ENCODE measurements at places on chromosomes 6 and 20.

GRCh38 chr20:2010533-2010932, 16.7 kb upstream of the PDYN start:
- no peak for DNase-seq

- DNase-seq: no peak
Measured at GRCh38 chr6:115796061-115796460, 264.6 kb downstream of the FRK start.

- no peak for DNase-seq
Measured at GRCh38 chr6:127290391-127291265, 24.0 kb downstream of the RNF146 start.

DNA sequence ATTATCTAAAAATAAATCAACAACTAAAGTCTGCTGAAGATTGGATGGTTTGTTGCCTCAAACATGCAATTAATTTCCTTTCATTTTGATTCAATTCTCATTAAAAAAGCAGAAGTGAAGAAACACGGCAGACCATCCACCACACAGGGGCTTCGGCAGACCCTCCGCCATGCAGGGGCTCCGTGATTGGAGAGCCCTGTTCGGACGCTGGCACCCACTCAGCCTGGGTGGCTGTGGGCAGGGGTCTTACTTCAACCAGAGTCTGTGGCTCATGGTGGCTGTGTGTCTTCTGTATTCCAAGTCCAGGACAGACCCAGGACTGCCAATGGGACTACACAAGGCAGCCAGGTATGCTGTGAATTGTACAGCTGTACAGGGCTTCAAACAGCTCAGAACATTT, 86.9 kb upstream of the FRMD1 start:
- no peak for DNase-seq

GRCh38 chr6:56752009-56752408, 109.3 kb upstream of the DST start:
- no peak for DNase-seq

DNA sequence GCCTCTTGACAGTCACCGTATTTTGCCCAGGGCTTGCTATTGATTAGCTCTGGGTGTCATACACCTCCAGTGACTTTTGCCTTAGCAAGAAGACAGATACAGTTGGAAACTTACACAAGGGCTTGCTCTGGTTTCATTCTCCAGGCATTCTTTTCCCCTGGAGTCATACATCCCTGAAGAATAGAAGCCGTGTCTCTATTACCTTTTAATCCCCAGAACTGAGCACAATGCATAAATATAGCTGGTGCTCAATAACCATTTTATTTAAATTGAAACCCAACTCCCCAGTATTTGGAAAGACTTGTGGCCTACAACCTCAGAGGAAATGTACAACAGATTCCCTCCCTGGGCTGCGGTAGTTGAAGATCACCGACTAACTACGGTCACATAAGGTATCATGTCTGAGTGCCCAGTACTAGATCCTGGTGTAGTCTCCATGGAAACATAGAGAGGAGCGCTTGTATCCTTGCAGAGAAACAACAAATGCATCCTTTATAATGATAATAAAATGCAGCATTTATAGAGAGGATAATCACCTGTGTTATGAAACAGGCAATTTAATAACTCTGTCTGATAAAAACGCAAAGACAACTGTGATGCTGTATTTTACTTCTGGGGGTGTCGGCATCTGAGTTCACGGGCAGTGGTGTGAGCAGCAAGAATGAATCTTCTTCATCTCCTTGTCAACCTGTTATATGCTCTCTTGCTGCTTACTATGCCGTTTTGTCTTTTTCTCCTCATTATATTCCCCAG, 401.2 kb upstream of the AGPAT4 start:
- no peak for DNase-seq

DNA sequence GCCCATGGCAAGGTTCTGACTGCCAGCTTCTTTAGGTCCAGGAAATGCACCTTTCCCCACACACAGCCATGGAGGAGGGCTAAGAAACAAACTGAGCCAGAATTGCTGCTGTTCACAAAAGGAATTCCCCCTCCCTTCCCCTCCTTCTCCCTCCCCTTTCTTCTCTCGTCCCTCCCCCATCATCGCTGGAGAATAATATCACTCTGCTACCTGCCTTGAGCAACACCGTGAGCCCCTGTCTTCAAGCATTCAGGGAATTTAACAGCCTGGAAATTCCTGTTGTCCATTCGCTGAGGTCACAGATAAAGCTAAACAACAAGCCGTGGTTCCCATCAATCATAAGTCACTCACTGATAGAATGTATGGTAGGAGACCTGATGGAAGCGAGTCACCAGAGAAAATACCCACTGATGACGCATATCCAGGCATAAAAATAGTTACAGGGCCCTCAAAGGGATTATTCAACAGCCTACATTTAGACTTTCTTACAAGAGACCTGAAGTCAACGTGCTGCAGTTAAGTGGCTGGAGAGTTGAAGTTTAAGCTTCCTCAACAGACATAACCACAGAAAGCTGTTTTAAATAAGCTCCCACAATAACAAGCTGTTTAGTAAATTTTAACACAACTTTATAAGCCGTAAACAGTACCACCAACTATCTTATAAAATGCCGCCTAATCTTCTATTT, 59.7 kb downstream of the HIVEP2 start:
- peak; percentile 73 for DNase-seq

- no peak for DNase-seq
Measured at GRCh38 chr6:145699462-145699861, 35.9 kb downstream of the EPM2A start.

DNA sequence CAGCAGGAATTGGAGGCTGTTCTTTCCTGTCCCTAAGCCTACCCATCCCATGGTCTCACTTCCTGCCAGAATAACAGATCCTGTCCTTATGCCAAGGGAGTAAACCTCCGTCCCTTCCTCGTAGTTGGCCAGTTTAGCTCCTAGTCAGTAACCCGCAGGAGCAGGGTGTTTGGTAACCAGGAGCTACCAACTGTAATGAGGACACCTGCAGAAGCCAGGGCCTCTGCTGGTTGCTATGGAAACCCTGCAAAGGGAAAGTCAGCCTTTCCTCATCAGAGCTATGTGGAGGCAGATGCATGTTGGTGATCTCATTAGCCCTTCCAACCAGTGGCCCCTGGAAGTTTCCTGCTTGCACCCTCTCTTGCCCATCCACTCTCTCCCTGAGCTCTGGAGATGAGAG, 368.2 kb upstream of the SULF2 start:
- DNase-seq: peak; percentile 65

DNA sequence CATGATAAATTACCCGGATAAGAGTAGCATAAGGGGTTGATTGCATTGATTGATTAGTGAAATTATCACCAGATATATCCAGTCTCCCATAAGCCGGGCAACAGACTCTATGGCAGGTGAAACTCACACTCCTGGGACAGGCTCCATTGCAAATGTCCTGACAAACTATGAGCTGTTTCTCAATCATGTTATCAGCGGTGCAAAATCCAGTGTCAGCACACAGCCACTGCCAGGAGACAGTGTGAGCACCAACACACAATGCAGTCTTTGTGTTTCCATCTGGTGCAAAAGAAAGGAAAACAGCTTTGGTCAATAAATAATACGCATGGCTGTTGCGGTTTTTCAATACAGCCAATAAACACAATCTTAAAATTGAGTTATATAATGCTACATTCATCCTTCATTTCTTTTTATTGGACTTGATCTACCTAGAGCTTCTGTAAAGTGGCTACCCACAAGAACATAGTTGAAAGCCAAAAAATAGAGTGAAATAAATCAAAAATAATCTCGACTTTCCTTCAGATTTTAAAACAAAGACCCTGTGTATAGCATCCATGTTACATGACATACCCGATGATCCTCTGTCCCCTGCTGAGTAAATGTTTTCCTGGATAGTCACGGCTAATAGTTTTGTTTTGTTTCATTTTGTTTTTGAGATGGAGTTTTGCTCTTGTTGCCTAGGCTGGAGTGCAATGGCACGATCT, 64.3 kb upstream of the AFDN start:
- DNase-seq: no peak

DNA sequence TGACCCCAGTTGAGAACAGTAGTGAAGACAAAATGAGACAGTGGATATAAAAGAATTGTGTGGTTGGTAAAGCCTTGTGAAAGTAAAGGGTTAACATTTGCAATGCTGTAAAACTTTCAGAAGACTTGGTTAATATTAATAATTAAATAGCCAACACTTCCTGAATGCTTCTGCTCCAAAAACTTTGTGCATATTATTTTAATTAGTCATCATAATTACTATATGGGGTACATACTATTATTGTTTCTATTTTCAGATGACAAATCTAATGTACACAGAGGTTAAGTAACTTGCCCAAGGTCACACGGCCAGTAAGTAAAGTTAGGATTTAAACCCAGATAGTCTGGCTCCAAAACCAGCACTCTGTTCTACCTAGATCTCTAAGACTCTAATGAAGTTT, 291.3 kb downstream of the OGFRL1 start:
- no peak for DNase-seq

DNA sequence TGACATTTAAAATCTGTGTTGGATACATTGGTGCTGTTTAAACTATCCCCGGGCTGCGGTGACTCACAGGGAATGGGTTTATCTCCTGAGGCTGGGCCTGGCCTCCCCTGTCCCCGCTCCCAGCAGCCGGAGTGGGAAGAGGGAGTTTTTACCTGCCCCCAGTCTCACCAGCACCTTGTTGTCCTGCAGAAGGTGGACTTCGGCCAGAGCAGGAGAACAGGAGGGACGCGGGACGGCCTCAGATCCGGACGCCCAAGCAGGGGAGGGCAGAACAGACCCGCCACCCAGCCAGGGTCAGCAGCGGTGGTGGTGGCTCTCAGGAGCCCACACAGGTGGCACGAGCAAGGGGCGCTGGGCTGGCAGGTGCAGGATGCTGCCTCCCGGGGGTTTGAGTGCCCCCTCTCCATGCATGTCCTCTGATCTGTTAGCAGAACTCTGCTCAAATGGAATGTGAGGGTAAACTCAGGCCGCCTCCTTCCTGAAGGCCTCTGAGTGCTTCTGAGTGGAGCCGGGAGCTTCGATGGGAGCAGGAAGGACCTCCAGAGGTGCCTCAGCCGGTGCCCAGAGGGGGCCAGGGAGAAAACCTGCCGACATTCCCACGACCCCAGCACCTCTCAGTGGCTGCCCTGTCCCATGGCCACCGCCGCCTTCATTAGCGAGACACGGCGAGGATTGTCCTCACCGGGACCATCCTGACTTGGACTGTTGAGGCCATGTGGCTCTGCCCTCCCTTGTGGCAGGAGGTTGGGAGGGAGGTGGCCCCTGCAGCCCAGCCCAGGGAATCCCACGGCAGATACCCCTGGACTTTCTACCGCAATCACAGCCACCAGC, 43.4 kb upstream of the MRGBP start:
- no peak for DNase-seq

- no peak for DNase-seq
Measured at GRCh38 chr6:137201006-137201405, 18.2 kb downstream of the IFNGR1 start.

DNA sequence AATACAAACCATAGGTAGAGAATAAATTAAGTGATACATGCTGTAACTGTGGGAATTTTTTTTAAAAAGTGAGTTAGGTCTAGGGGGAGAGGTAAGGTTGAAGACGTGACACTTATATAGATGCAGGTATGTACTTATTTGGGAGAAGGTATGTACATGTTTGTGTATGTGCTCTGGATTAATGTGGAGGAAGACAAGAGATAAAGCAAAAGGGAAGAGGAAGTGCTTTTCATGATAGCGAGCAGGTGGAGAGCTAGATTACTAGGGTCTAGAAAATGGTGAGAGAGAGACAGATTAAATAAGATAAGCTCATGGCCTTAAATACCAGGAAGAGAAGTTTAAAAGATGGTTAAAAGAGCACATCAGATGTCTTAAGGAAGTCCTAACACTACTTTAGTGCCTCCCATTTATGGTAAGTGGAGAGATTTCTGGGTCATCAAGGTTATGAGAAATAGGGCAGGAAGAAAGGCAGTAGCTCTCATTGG, 92.5 kb downstream of the MAN1A1 start:
- DNase-seq: no peak

- DNase-seq: no peak
Measured at GRCh38 chr20:61980647-61981583, 84.8 kb downstream of the TAF4 start.

- DNase-seq: no peak
Measured at GRCh38 chr6:67047996-67048395, 1341.0 kb upstream of the EYS start.

DNA sequence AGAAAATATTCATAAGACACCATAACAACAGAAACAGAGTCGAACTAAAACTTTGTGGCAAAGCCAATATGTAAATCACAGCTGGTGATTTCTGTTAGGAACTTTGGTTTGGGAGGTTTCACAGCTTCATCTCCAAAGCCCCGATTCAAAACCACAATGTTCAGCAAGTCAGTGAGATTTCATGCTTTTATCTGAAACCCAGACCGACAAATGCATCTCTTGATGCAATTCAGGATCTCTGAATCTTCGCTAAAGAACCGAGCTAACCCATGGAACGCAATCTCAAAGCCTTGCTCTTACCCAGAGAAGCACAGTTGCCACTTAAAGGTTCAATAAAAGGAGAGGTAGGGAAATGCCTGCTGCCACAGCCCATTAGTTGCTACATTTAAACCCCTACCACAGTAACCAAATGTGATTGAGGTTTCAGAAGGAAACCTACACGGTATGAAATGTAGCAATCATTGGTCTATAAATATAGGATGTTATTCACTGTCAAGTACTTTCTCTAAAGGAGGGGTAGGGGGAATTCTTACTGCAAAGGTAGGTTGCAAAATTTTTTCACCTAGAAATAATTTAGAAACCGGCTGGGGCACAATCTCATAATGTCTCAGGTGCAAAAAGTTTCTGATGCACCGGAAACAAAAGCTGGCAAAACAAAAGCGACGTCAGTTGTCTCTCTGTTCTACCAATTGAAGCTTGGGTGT, 381.0 kb upstream of the ARID1B start:
- DNase-seq: no peak

DNA sequence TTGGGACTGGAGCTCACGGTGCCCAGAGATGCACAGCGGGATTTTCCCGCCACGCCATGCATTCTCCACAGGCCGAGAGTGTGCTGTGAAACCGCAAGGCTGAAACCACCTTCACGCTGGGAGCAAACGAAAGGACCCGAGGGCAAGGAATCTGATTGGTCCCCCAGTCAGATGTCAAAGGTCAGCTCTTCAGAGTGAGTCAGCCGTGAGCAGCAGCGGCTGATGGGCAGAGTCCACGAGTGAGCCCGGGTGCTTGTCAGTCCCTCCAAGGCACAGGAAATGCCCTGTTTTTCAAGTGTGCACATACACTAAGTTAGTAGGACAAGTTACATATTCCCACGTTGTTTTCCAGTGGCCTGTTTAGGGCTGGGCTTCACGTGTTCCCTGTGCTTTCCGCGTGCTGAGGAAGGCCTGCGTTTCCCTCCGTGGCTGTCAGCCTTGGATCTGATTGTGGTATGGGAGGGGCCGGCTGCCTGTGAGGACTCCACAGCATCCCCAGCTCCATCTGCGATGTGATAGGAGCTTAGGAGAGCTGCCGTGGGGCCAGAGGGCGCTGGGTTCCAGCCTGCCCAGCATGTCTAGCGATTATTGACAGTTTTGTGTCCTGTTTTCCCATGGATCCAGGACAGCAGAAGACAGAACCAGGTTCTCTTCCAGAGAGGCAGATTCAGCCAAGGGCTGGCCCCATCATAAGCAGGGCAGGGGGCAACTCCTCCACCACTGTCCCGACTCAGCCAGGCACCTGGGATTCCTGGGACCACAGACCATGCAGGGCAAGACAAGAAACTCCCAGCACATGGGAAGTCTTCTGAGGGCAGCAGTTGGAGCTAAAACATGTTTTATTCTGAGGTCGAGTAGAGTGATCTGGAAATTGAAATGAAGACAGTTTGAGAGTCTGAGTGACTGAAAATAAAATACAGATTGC, 38.2 kb upstream of the FRMD1 start:
- DNase-seq: no peak

Measured in thymus (tissue), 14 donors.